ENCODE measurements at places on chromosomes 3 and 15. TPM values are rescaled to one million over a fixed set of nuclear protein-coding genes. Genes with fewer than 3 reads are reported as not detected.

Gene CCR9
- not detected for total RNA-seq

Gene UNC13C
- total RNA-seq = 1.3 TPM

Gene SCAANT1
- not detected for total RNA-seq

Gene ALDH1A3
- 13.0 TPM for total RNA-seq

DNA sequence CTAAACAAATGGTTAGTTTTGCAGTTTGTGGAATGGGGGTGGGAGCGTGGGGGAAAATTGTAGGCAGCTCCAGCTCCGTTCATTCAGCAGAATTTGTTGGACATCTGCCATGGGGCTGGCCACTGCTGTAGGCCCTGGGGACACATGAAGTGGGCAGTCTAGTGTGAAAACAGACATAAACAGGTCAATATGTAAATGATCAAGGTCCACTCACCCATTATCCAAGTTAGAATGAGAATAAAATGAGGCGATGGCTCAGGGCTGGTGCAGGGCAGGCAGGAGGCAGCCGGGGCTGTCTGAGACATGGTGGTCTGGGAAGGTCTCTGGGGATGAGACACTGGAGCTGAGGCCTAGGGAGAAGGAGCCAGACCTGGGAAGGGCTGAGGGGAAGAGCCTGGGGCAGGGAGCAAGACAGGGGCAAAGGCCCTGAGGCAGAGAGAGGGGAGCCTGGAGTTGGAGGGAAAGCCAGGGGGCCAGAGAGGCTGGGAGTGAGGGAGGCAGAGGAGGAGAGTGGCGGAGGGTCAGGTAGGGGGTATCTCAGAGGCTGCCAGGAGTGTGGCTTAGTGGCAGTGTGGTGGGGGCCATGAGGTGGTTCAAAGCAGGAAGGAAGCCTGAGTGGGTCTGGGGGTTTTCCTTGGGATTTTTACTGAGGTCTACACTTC lies 6.2 kb upstream of the SLC6A6 start:
- DNase-seq = no peak

DNA sequence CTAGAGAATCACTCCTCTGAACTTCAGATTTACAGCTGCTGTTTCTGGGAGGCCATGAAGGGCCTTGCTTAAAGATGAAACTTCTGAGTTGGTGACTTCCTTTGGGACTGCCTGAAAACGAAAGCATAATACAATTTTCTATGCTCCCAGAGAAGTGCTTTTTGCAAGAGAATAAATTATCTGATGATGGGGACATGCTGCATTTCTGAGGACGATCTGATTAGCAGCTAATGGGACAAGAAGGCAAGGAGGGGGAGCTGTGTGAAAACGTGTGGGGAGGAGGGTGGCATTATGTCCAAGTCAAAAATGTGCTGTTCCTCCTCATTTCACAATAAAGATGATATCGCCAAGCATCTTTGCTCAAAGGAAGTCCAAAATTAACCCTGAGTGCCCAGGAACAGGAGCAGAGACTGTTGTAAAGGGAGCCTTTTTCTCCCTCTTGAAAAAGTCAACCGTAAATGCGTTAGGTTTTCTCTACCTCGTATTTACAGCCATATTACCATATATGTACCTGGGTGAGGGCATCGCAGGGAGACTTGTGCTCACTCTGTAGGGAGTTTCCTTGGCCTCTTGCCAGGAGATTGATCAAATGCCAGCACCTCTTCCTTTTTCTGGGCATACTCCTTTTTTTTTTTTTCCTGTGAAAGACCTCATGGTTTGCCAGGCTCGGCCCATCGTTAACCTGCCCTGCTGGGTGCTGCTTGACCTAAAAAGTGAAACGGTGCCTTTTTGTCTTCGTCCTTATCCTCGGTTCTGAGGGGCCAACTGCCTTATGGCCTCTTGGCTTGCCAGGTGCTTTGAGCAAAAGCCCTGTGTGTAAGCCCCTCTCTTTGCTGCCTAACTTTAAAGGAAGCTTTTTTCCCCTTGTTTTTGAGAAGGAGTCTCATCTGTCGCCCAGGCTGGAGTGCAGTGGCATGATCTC lies 11.5 kb downstream of the ITPR1 start:
- DNase-seq = no peak

- no peak for DNase-seq
Observed at GRCh38 chr3:16199769-16200168, 25.3 kb downstream of the GALNT15 start.

DNA sequence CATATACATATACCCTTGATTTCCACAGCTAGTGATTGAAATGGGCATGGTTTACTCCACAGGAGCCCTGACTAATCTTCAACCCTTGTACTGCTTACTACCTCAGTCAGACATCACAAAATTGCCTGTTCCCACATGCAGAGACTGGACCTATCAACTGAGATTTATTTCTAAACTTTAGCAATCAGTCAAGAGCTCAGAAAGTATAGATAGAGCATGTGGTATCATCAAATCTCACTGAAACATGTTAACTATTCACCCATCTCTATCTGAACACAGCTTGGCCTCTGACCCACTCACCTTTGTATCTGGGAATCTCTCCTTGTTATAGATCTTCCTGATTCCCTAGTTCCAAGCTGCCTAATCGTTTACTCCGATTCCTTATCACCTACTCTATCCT lies 14.6 kb downstream of the ADAM10 start:
- no peak for DNase-seq

DNA sequence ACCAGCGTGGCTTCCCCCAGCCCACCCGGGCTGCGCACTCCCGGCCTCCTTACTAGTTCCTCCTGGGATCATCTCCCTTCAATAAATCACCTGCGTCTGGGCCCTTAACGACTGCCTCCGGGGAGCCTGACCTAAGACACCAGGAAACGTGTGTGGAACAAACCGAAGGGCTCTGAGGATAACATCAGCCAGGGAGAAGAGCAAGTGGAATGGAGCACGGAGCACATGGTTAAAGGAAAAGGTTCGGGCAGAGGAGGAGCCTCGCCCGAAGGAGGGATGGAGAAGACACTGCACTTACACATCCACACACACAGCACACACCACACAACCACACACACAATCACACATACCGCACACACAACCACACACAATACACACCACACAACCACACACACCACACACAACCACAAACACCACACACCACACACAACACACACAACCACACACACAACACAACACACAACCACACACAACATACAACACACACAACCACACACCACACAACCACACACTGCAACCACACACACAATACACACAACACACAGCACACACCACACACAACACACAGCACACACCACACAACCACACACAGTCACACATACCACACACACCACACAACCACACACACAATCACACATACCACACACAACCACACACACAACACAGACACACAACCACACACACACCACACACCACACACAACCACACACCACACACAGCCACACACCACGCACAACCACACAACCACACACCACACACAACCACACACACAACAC lies 24.7 kb downstream of the CPN2 start:
- no peak for DNase-seq

GRCh38 chr3:127495821-127496655 lies 94.5 kb downstream of the TPRA1 start:
- no peak for DNase-seq

DNA sequence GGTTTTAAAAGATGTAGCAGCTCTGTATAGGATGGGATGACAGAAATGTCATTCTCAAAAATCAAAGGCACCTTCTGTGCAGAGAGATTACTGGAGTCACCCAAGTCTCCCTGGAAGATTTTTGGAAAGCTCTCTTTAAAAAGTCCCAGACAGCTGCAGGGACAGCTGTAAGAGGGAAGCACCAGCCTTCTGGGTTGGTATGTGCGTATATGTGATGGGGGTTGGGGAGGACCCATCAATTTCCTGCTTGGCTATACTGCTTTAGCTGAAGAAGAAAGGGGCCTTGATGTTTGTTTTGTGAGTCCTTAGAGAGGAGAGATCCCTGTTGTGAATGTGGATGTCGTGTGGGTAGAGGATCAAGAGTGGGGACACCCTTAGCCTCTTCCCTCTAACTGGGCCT lies 5.4 kb upstream of the SEC11A start:
- no peak for DNase-seq

Data from type B pancreatic cell (in vitro differentiated cells).